RWPE1 (cell line): ENCODE measurements at places on chromosomes 2 and 18.

DNA sequence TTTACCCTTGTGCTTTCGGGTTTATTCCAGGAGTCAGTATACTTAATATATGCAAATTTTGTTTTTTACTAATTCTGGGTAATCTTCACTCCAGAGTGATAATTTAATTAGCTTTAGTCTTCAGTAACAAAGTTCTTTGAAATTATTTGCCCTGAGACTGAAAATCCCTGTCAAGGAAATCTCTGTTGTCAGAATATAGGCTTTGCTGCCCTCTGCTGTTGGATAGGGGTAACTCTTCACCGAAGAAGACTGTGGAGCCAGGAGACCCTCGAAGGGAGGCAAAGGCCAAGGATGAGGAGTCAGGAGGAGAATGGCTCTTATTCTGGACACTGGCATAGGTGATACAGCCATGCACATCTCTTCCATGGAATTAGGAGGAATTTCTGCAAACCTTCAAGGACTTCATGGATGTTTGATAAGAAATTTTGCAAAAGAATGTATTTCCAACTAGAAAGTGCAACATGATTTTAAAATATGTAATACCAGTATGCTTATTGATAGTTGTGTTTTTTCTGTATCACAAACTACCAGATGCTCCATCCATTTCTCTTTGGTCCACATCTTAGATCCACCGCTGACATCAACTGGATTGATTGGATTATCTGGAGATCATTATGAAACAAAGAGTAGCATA lies 182.3 kb downstream of the RDH14 start:
- DNase-seq, result peak; percentile 64

DNA sequence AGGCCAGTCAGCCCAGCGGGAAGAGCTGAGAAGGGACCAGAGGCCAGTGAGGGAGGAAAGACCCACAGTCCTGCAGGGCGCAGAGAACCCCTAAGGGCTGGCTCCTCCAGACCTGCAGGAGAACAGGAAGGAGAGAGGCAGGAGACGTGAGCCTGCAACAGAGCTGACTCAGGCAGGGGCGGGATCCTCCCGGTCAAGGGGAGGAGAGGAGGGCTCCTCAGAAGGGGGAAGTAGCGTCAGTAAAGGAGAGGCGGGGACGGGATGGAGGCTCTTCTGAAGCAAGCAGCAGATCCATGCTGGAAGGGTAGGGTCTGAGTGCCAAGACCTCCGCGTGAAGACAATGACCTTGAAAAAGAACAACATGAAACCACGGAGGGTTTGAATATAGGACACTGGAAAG lies 50.8 kb downstream of the TRABD2A start:
- peak; percentile 7 for DNase-seq

DNA sequence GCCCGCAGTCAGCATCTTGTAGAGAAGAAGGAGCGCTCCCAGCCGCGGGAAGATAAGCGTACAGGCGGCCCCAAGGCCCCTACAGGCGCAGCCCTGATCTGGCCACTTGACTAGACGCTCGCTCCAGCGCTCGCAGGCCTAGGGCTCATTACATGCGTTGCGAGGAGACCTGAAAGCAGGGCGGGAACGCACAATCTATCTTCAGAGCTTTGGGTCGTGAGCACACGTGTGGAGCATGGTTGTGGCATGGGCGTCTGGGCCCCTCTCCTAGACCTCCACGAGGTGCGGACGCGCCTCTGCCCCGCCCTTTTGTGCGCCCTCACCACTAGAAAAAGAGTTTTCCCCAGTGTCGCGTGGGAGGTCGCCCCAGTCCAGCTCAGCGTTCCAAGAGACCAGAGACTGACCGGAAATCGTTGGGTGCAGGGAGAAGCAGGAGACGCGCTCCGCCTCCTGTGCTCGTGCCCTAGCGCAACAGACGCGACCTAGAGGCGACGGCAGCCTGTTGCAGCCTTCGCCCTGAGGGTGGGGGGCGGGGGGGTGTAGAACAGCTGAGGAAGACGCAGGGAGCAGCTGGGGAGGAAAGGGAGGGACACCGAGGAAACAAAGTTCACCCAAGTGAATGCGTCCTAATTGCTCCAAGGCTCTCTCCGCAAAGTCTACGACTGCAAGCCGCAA lies 12.6 kb downstream of the NR4A2 start:
- DNase-seq, result no peak

GRCh38 chr2:20398956-20399567 lies 47.8 kb upstream of the RHOB start:
- no peak for DNase-seq

- no peak for DNase-seq
Observed at GRCh38 chr2:40395169-40396073, 56.5 kb downstream of the SLC8A1 start.

DNA sequence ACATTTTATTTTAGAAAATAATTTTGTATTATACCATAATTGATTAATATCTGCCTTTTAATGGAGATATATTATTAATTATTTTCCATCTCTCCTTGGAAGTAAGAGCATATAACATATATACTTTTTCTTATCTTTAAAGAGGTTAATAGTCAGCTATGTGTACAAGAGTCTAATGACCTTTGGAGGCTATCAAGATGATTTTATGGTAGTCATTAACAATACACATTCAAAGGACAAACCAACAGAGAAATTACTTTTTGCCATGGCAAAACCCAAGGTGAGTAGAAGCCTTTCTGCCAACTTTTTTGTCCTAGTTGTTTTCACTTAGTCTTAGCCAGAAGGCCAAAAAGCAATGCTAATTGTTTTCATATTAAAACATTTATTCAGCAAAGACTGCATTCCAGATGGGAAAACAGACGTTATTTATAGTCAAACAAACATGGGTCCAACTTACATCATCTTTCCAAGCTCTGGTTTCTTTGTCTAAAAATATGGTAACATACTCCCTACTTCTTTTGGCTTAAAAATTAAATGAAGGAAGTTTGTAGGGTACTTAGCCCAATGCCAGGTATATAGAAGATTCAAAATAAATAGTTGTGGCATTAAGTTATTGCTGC lies 9.6 kb upstream of the DYNC2LI1 start:
- DNase-seq, result no peak

- DNase-seq, result no peak
Observed at GRCh38 chr2:20625491-20626391, 25.2 kb downstream of the HS1BP3 start.

GRCh38 chr18:12121175-12122042 lies 27.8 kb downstream of the ANKRD62 start:
- no peak for DNase-seq

DNA sequence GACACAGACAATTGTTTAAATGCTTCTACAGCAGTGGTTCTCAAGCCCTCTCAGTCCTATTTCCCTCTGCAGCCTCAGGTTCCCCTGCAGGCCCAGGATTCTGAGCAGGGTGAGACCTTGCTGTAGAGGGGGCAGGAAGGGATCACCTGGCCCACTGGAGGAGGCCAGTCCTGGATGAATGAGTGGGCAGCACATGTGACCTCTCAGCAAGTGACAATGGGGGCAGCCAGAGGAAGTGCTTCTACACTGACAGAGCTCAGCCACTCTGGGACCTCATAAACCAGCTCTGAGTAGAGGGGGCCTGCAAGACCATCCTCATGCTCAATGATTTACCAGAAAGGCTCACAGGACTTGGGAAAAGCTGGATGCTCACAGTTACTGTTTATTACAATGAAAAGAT lies 63.2 kb downstream of the ASB1 start:
- DNase-seq, result no peak

GRCh38 chr18:61924550-61924949 lies 31.7 kb upstream of the RNF152 start:
- no peak for DNase-seq

DNA sequence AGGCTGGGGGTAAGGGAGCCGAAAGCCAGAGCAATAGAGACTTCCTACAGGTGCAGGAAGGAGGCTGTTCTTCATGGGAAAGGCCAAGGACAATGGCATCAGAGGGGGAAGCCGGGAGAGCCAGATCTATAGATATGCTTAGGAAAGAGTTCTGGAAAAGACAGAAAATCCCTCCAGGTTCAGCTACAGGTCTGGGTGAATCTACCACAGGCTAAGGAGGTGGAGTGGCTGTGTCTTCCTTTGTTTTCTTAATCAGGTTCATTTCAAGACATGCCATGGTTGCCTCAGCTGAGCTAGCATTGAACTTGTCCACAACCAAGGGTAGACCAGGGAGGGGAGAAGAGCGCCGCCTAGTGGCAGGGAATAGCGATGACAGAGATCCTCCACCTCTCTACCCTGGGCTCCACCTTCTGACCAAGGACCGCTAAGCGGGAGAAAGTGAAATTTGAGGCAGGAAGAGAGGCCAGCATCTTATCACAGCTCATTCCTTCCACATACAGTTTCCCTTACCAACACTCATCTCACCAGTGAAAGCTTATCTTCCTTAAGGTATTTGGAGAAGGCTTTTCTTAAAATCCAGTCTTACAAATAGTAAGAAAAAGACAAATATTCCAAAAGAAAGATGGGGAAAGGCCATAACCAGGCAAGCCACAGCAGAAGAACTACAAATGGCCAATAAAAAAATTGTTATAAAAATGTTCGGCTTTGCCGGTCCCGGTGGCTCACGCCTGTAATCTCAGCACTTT lies 74.2 kb downstream of the VIT start:
- DNase-seq, result peak; percentile 52

DNA sequence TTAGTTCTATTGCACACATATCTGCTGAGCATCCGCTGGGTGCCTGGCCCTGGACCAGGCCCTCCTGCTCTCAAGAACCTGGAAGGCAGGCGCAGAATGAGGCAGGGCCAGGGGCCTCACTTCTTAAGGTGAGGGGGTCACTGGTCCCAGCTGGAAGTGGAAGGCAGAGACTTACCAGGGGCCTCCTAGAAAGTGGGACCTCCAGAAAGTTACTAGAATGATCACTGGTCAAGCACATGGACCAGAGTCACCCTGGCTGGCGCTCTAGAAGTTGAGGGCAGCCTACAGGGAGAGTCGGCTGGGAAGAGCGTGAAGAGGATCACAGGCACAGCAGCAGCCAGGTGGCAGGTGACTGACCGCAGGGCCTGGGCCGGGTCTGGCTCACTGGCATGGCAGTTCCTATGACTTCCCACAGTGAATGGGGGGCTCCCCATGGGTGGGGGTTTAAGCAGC lies 26.1 kb upstream of the MAL start:
- no peak for DNase-seq

DNA sequence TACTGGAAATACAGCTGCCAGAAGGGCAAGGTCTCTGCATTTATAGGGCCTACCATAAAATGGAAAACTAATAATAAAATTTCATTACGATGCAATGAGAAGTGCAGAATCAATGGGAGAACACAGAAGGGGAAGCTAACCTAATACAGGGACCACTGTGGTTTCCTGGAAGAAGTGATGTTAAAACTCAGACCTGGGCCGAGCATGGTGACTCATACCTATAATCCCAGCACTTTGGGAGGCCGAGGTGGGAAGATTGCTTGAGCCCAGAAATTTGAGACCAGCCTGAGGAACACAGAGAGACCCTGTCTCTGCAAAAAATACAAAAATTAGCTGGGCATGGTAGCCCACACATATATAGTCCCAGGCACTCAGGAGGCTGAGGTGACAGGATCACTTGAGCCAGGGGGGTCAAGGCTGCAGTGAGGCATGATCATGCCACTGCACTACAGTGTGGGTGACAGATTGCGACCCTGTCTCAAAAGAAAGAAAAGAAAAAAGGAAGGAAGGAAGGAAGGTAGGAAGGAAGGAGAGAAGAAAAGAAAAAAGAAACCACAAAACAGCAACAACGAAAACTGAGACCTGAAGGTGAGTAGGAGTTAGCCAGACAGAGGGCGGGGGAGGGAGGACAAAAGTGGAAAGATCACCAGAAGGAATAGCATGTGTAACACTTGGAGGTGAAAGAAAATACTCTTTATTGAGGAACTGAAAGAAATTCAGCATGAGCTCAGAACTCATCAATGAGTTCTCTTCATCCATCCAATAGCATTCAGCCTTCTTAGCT lies 58.3 kb upstream of the DTNA start:
- no peak for DNase-seq

DNA sequence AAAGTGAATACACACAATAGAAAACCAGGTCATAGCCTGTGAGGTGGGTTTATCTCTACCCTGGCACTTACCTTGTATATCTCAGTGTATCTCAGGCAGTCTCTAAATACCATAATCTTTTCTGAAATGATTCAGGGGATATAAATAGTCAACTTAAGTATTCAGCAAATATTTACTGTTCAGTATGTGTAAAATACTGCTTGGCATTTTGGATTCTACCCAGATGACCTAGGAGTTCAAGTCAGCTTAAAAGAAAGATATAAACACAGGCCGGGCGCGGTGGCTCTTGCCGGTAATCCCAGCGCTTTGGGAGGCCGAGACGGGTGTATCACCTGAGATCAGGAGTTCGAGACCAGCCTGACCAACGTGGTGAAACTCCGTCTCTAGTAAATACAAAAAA lies 23.8 kb downstream of the GRHL1 start:
- no peak for DNase-seq

- DNase-seq, result no peak
Observed at GRCh38 chr18:46379323-46379950, 275.3 kb downstream of the HAUS1 start.

GRCh38 chr18:50014606-50015005 lies 180.3 kb downstream of the MYO5B start:
- DNase-seq, result no peak

- DNase-seq, result no peak
Observed at GRCh38 chr18:66873899-66874298, 270.0 kb upstream of the CDH19 start.

GRCh38 chr2:219451661-219452360 lies 17.2 kb downstream of the SPEG start:
- no peak for DNase-seq
